ENCODE measurements at places on chromosomes 6 and 20. TPM values are rescaled to one million over a fixed set of nuclear protein-coding genes. Genes with fewer than 3 reads are reported as not detected.

DNA sequence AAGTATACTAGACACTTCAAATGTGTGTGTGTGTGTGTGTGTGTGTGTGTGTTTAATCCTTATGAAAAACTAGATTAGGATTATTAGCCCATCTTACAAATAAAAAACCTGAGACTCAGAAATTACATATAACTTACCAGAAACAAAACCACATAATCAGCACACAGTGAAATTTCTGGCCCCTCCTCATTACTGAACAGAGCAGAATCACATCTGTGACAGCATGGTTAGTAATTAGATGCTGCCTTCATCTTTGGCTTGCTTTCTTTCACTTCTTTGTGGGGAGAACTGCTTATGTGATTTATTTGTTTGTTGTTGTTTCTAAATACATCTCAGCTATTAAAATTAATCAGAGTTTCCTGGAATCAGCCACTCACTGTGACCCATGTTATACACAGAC is 267.1 kb downstream of the TENT5A start:
- H3K4me3 ChIP-seq, result no peak overlapping the region
- no peaks in the 10 kb centered on the region for H3K4me1 ChIP-seq
- no peak for DNase-seq

DNA sequence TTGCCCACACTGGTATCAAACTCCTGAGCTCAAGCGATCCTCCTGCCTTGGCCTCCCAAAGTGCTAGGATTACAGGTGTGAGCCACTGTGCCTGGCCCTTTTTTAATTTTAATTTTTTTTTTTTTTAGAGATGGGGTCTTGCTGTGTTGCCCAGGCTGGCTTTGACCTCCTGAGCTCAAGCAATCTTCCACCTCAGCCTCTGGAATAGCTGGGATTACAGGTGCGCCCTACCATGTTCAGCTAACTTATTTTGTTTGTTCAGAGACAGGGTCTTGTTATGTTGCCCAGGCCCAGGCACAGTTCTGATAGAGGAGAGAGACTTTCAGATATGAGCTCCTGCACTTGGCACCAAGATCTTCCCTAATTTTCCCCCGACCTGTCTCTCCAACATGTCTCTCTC is 8.1 kb downstream of the PSORS1C2 start:
- no peaks in the 10 kb centered on the region for H3K27me3 ChIP-seq
- no peak overlapping the region for H3K4me3 ChIP-seq
- H3K27ac ChIP-seq, result no peak overlapping the region
- no peaks in the 10 kb centered on the region for H3K36me3 ChIP-seq

DNA sequence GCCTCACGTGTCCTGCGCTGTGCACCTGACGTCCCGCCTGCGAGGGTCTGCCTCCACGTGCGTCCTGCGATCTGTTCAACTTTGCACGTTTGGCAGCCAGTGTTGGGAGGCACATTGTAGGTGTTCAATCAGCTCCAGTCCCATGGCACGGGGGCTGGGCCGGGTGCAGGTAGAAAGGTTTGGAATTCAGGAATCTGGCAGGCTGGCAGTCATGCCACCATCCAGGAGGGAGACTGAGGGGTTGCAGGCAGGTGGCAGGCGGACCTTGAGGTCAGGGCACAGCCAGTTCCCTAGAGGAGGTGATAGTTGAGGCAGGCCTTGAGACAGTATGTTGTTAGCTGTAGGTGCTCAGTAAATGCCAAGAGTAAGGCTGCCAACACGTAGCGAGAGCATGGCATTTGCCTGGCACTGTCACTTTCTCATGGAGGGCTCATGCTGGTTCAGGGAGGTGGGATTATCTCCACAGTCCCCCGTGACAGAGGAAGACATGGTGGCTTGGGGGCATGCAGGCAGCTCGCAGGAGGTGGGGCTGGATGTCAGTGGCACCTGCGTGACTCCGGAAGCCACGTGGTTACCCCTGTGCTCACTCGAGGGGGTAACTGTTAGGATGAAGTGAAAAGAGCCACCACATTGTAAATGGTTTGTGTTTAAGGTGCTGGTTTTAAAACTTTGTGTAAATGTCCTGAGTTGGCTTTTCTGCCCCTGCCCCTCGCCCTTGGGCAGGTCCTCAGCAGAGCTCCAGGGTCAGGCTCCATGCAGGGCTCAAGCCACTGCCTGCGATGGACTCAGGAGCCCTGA is 111.8 kb upstream of the FRMD1 start:
- H3K36me3 ChIP-seq, result no peaks in the 10 kb centered on the region
- no peak for DNase-seq
- no peak overlapping the region for H3K4me3 ChIP-seq

DNA sequence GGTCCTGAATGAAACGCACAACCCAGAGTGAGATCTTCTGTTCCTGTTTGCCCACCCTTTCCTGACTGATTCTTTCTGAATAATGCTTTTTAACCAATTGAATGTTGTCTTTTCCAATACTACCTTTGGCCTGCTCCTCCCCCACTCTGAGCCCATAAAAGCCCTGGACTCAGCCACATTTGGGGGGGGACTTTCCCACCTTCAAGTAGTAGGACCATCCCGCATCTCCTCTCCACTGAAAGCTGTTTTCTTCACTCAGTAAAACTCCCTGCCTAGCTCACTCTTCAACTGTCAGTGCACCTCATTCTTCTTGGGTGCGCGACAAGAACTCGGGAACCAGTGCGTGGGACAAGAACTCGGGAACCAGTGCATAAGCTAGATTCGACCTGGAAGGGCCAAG is 77.9 kb downstream of the EPB41L2 start:
- H3K4me1 ChIP-seq, result peaks cover 10% of the 10 kb centered on the region
- H3K27me3 ChIP-seq, result no peaks in the 10 kb centered on the region
- no peak for DNase-seq

DNA sequence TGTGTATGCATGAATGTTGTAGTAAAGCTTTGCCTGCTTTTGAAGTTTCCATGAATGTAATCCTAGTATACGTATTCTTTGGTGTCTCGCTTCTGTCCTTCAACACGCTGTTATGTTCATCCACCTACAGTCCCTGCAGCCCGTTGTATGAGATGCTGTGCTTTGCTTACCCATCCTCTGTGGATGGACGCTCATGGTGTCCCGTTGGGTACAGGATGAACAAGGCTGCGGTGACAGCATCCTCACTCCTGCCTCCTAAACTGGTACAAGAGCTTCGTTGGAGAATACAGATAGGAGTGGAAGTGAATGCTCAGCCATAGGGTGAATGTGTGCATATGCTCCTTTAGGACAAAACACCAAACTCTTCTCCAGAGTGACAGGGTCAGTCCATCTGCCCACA is 366.2 kb downstream of the ZFAND3 start:
- H3K27me3 ChIP-seq, result no peaks in the 10 kb centered on the region
- H3K4me1 ChIP-seq, result no peaks in the 10 kb centered on the region
- no peak overlapping the region for H3K27ac ChIP-seq

The MAS1 gene
- not detected for polyA plus RNA-seq

DNA sequence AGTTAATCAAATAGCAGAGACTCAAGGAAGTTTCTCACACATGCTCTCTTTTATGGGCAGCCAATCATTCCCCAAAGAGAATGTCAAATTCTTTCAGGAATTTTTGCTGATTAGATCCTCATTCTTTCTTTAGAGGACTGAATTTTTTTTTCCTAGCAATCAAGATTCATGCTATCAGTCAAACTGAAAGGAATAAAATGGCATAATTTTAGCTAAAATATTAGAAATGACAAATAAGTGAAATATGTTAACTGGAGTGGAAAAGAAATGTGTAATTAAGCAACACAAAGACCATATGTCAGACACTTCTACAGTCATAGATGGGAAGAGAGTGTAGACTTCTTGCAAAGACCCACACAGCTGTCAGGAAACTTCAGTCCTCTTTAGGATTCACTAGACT is 242.3 kb upstream of the RNF217 start:
- no peak for DNase-seq
- no peaks in the 10 kb centered on the region for H3K36me3 ChIP-seq
- no peak overlapping the region for H3K4me3 ChIP-seq
- no peaks in the 10 kb centered on the region for H3K4me1 ChIP-seq

DNA sequence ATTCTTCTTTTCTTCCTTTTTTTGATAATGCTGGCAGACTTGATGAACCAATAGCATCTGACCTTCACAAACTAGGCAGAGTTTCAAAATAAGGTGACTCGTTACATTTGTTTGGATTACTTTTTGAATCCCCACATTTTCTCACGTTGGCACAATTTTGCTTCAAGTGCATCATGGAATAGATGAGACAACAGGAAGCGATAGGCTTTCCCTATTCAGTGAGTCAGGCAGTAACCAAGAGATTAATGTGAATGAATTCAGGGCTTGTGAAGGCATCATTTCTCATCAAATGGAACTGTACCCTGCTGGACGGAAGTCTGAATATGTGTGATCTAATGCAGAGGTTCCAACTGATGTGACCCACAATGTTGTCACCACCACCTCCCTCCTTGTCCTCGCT is 10.7 kb downstream of the RFPL4B start:
- no peaks in the 10 kb centered on the region for H3K4me1 ChIP-seq
- H3K27me3 ChIP-seq, result no peaks in the 10 kb centered on the region
- no peaks in the 10 kb centered on the region for H3K36me3 ChIP-seq
- H3K27ac ChIP-seq, result no peak overlapping the region
- no peak overlapping the region for H3K4me3 ChIP-seq

DNA sequence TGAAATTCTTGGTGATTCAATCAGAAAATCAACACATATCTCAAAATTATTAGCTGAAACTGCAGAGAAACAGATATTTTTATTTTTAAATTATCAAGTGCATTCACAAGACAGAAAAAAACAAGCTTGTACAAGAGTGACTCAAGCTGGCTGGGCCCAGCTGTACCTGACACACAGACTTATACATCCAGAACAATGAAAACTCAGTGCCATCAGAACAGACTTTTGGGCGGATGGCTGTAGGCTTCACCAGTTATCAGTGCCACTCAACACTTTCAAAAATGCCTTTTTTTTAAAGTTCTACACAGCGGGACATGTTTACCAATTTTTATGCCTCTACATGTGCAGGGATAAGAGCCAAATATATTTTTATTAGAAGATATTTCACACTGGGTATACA is 102.8 kb downstream of the MYB start:
- no peaks in the 10 kb centered on the region for H3K27me3 ChIP-seq
- H3K4me3 ChIP-seq, result no peak overlapping the region
- H3K36me3 ChIP-seq, result no peaks in the 10 kb centered on the region
- H3K4me1 ChIP-seq, result peaks cover 42% of the 10 kb centered on the region
- no peak for DNase-seq

GRCh38 chr20:1383623-1384404 is 9.0 kb downstream of the FKBP1A start:
- no peaks in the 10 kb centered on the region for H3K27me3 ChIP-seq
- H3K4me1 ChIP-seq, result peaks cover 35% of the 10 kb centered on the region
- peaks cover 14% of the 10 kb centered on the region for H3K36me3 ChIP-seq
- DNase-seq, result no peak
- no peak overlapping the region for H3K4me3 ChIP-seq
- no peak overlapping the region for H3K27ac ChIP-seq

The SLA2 gene
- 0.17 TPM for polyA plus RNA-seq

DNA sequence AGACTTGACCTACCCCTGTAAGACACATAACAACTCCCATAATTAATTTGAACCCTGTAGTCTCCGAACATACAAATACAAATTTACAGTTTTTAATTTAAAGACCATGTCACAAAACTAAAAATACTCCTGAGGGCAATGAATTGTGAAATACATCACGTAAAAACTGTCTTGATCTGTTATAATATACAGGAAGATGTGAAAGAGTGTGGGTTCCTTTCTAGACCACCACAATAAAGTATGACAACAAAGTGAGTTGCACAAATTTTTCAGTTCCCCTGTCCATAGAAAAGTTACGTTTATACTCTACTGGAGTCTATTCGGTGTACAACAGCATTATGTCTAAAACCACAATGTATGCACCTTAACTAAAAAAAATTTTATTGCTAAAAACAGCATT is 11.0 kb upstream of the BLOC1S5 start:
- H3K36me3 ChIP-seq, result no peaks in the 10 kb centered on the region
- H3K4me3 ChIP-seq, result no peak overlapping the region

The ADGRB3 gene
- polyA plus RNA-seq, result 0.03 TPM

DNA sequence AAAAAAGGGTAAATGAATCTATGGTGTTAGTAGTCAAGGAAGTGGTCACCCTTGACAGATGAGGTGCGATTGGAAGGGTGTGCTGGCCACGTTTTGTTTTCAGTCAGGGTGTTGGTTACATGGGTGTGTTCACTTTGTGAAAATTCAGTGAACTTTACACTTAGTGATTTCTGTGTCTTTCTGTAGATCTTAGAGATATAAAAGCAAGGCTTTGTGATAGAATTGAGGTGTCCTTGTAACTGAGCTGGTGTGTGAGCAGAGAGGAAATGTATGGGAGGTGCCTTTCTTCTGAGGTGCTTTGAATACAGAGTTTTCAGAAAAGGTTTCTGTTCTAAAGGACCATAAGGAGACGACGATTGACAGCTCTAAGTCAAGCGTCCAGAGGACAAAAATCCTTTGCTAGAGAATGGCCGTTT is 90.5 kb downstream of the SAMD3 start:
- H3K4me1 ChIP-seq, result no peaks in the 10 kb centered on the region
- no peak overlapping the region for H3K27ac ChIP-seq
- DNase-seq, result no peak
- no peaks in the 10 kb centered on the region for H3K27me3 ChIP-seq

DNA sequence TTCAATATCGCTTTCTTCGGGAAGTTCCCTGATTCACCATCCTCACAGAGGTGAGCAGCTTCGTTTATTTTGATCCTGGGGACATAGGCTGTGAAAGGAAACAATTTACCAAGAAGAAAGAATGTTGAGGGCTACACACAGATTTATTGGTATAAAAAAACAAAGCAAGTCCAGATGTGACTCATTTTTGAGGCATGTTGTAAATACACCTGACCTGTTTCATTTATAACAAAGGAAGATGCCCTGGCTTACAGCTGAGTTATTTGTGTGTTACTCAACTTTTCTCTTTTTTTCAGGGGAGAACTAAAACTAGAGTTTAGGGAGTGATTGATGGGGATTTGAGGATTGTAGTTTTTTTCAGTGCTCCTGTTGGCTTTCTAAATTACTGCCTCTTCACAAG is 489.5 kb downstream of the CBLN4 start:
- H3K27me3 ChIP-seq, result no peaks in the 10 kb centered on the region
- no peaks in the 10 kb centered on the region for H3K4me1 ChIP-seq
- no peak overlapping the region for H3K4me3 ChIP-seq
- no peaks in the 10 kb centered on the region for H3K36me3 ChIP-seq
- no peak overlapping the region for H3K27ac ChIP-seq

- no peaks in the 10 kb centered on the region for H3K27me3 ChIP-seq
- DNase-seq, result no peak
- no peak overlapping the region for H3K27ac ChIP-seq
Measured at GRCh38 chr6:74277777-74278186, 581.8 kb downstream of the CD109 start.

The SLC16A10 gene
- polyA plus RNA-seq, result 0.05 TPM

The EFCAB8 gene
- not detected for polyA plus RNA-seq

GRCh38 chr20:35883778-35884540 is 70.3 kb downstream of the SCAND1 start:
- DNase-seq, result peak; percentile 17
- H3K4me3 ChIP-seq, result no peak overlapping the region
- peaks cover 11% of the 10 kb centered on the region for H3K36me3 ChIP-seq
- H3K27me3 ChIP-seq, result no peaks in the 10 kb centered on the region
- no peak overlapping the region for H3K27ac ChIP-seq
- H3K4me1 ChIP-seq, result peaks cover 19% of the 10 kb centered on the region

- no peak overlapping the region for H3K4me3 ChIP-seq
- H3K4me1 ChIP-seq, result no peaks in the 10 kb centered on the region
- no peak overlapping the region for H3K27ac ChIP-seq
- DNase-seq, result no peak
Measured at GRCh38 chr20:57811374-57812020, 101.7 kb upstream of the PMEPA1 start.

The DEFB124 gene
- polyA plus RNA-seq, result not detected
